Activated T-cell treated with anti-CD3 and anti-CD28 coated beads, Interleukin-2, amount 50 U/mL, for 24 hours (primary cell): ENCODE measurements at places on chromosomes 4 and X.
A peak's percentile ranks its signal among the peaks of the same experiment; 100 is the strongest.

DNA sequence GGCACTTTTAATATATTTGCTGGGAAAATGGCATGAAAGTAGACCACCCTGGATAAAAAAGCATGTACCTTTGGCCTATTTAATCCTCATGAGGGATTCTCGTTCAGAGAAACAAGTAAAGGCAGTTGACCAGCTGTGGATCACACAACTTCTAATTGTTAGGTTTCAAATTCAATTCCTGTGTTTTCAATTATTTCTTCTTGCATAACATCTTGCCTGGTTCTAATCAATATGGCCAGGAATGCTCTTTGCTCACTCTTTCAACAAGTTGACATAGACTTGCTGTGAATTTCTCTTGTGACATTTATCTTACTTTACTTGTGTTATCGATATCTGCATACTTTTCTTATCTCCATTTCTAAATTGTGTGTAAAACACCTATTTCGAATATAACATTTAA is 211.8 kb downstream of the SLC7A11 start:
- DNase-seq = no peak

DNA sequence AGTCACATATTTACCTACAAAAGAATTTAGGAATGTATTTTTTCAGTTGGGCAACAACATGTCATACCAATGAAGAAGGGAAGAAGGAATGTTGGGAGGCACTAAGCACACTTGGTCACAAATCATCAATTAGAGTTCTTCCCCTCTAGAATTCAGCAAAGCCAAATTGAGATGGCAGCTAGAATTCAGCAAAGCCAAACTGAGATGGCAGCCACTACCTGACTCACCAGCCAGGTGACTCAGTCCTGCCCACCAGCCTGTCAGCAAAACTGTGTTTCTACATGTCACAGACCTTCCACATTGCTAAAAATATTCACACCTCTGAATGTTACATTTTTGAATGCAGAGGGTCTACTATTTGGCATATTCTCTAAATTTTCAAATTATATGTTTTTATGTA is 63.2 kb upstream of the NOCT start:
- peak; percentile 34 for DNase-seq

DNA sequence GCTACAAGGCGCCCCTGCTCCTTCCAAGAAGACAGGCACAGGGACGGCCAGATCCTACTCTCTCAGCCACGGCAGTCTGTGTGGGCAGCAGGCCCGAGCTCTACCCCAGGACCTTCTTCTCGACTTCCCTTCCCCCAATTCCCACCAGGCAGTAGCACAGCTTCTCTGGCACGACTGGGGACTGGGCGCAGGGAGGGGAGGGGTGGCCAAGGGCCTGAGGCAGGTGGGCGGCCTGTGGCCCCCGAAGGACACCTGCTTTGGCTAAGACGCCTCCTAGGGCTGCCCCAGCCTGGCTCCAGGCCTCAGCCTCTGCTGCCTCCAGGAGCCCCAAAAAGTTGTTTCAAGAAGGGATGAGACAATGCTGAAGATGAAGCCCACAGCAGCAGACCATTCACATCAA is 24.2 kb upstream of the IRF2 start:
- no peak for DNase-seq

GRCh38 chr4:73714647-73715046 is 25.7 kb upstream of the CXCL8 start:
- no peak for DNase-seq

DNA sequence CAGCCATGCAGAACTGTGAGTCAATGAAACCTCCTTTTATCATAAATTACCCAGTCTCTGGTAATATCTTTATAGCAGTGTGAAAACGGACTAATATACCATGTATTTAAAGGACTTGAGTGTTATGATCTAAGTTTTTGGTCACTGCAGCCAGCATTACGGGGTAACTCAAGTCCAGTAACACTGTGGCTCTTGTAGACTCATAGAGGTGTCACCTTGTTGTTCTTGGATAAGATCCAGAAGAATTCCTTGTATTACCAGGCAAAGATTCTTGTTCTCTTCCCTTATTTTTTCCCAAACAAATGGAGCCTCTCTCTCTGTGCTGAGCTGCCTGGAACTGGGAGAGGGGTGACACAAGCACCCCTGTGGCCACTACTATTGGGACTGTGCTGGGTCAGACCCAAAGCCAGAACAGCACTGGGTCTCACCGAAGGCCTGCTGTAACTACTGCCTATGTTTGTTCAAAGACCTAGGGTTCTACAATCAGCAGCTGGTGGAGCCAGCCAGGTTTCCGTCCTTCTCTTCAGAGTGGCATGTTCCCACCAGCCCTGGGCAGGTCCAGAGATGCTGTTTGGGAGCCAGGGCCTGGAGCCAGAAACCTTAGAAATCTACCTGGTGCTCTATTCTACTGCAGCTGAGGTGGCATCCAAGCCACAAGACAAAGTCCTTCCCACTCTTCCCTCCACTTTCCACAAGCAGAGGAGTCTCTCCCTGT is 43.7 kb upstream of the MED14 start:
- no peak for DNase-seq

DNA sequence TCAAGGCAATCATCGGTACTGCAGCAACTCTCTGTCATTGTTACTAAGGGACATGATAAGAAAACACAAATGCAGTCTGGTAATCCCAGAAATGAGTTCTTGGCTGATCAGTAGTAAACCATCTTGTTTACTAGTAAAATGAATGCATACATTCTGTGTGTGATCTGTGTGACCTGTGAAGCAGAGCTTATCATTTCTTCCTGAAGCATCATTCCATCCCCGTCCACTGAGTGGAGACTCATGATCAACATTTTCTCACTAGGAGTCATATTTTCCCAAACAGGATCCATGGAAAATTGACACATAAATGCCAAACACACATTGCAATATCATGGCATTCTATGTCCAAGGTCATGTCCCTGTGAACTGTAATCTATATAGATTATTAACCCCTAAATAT is 226.1 kb downstream of the ANKRD50 start:
- DNase-seq = no peak

DNA sequence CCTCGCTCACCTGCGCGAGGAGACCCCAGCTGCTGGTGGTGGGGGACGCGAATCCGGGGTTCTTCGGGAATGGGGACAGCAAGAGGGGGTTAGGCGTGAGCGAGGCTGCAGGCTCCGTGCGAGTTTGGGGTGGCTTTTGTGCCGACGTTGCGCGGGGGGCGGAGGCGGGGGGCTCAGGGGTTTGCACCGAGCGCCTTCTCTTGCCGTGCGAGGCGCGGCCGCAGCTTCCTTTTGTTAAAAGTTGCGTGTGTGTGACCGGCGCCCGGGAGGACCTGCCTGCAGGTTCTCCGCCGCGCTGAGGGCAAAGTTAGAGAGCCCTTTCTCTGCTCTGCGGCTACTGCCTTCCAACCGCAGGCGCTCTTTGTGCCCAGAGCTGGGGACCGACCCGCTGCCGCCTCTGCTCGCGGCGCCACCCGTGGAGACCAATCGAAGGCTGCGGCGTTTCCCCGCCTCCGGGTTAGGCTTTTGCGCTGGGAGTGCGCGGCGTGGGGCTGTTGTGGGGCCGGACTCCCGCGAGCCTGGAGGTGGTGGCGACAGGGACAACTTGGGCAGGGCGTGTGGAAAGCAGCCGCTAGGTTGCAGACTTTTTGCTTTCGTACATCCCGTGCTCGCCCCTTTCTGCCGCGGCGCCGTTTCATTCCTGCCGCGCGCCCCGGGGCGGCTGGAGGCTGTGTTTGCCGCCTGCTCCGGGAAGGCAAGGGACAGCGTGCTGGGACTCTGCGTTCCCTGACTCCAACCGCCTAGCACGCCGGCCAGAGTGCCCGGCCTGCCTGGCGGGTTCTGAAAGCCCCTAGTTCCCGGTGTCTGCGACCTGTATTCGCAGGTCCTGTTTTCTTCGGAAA is 716 bp downstream of the KIT start:
- peak; percentile 54 for DNase-seq

GRCh38 chr4:6885953-6886557 is 23.6 kb upstream of the TBC1D14 start:
- DNase-seq = no peak
